ENCODE measurements at places on chromosomes 12 and 14.

DNA sequence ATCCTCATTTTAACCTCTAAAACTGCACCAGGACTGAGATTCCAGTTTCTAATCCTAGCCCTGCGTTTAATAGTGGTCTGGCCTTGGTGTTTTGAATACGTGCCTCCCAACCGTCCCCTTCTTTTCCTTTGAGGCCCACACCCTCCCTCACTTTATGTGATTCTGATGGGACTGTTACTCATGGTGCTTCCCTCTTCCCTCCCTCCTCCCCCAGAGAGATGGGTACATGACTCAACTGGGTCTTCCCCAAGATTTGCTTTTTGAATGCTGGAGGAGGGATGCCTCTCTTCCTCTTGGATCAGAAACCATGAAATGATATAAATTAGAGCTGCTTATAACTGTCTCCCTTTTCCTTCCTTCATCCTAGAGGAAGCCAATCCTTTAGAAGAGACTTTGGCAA lies 8.2 kb upstream of the PPP2R5E start:
- no peak for DNase-seq

DNA sequence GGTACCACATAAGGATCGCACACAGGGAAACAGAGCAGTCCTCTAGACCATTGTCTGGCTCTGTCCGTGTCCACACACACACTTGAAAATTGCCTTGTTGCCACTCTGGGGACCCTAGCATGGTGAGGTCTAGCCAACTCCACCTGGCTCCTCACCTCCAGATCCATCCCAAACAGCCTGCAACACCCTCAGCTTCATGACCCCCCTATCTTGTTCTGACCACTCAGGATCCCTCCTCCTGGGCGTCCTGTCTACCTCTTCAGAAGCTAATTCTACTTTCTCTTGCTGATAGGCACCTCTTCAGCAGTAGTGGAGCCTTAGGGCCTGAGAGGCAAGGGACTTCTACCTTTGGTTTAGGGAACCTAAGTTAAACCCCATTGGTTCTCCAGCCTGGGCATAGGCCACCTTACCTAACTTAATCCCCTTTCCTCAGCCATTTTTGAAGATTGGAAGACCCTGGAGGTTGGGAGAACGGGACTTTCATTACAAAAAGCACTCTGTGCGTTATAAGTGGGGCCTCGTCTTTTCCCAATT lies 697 bp upstream of the HOXC5 start:
- no peak for DNase-seq

GRCh38 chr12:119153477-119154434 lies 25.0 kb upstream of the HSPB8 start:
- DNase-seq, result no peak

DNA sequence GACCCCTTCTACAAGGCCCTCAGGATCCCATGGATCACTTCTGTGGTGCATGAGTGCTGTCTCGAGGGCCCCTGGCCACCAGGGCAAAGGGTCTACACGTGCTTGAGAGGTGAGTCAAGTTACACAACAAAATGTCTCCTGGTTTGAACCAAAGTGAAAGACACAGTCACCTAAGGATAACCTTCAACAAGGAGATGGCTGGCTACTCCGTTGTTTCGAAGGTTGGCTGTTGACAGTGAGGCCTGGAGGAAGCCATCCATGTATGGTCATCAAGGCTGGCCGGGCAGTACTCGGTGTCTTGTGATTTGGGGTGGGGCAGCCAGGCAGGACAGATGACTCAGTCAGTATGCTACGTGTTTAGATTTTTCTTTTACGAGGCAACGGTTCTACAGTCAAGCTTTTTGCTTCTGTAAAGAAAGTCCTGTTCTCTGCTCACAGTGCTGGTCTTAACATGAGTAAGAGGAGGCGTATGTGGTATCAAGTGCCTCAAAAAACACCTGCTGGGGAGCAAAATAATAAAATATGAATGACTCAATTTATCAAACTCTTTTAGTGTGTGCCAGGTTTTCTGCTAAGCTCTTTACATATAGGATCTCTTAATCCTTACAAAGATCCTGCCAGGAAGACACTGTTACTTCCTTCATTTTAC lies 18.0 kb upstream of the NT5DC3 start:
- DNase-seq, result no peak

GRCh38 chr12:122753319-122753650 lies 661 bp downstream of the DENR start:
- no peak for DNase-seq

DNA sequence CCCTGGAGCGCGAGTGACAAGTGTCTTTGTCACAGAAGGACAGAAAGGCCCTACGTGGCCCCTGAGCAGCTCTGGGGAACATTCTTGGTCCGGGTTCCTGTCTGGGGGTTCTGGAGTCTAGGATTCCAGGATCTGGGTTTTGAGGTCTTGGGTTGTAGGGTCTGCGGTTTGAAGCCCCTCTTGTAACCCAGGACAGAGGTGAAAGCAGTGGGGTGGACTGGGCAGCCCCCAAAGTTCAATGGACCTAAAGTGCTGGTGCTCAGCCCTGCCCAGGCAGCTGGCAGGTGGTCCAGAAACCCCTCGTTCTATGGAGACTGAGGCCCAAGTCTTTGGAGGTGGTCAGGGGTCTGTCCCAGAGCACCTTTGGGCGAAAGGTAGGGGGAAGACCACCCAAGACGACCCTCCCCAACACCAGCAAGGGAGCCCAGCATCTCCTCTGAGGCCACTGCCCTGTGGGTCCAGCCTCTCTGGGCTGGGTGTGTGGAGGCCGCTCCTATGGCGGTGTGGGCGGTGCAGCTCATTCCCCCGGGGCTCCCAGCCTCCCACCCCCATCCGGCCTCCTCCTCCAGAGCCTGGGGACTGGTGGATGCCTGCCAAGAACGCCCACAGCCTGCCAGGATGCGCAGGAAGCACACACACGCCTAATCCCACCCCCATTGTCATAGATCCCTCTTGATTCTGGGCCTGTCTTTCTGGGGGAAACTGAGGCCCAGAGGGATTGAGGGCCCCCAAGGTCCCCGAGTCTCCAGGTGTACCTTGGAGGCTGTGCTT lies 30.2 kb upstream of the ANKRD9 start:
- DNase-seq, result no peak

DNA sequence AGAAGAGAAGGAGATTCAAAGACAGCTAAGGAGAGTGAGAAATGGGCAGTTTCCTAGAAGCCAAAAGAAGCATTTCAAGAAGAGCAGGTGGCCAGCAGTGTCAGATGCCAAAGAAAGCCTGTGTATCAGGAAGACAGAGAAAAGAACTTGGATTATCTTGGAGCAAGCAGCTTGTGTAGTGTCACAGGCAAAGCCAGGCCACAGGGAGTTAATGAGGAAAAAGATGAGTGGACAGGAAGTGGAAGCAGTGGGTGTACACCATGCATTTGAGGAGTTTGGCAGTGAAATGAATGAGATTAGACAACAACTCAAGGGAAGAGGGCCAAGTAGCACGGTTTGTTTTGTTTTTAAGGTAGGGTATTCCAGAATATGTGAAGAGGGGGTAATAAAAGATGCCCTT lies 5.6 kb upstream of the MYH7 start:
- DNase-seq, result no peak

DNA sequence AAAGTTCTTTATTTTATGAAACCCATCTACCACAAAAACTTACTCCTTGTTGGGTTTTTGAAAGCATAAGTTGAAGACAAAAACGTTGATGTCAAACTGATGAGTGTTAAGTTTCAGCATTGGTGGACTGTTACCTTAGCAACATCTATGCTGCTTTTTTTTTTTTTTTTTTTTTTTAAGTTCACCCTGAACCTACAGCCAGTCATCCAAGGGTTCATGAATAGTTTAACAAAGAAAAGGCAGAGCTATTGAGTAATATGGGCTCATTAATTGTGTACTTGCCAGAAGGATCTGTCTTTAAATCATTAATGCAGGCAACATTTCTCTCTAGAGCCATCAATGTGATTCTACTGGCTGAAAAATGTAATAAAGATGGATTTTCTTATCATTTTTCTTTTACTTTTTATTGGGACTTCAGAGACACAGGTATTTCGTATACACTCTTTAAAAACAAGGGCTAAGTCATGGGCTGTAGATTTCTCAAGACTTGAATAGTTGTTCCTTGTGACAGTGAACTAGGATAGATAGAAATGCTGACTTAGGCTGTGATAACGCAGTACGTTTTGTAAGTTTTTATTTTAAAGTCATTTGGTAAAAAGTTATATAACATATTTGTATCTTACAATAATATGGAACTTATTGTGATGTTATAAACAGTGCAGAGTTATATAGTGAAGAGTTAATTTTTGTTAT lies at the start of gene PTPRQ:
Gene PTPRQ (plus strand): TSS at position 262 of the 693 bp plus-strand sequence. CDS start 111 bp downstream, at position 373.
- DNase-seq, result no peak

GRCh38 chr12:12645485-12645884 lies 33.8 kb downstream of the CREBL2 start:
- peak; percentile 3 for DNase-seq
